ENCODE measurements at places on chromosomes 7 and 10. TPM values are rescaled to one million over a fixed set of nuclear protein-coding genes. Genes with fewer than 3 reads are reported as not detected.

Gene NUP42
- total RNA-seq = 37.3 TPM

Gene ITIH5
- total RNA-seq = 0.13 TPM

Gene CCDC146
- total RNA-seq = 14.7 TPM

Gene WDFY4
- total RNA-seq = 6.0 TPM

Gene SLC29A3
- total RNA-seq = 4.5 TPM

Gene TDRD1
- total RNA-seq = 0.13 TPM

Gene ERVW-1
- total RNA-seq = not detected

Gene ITPRIP
- 16.9 TPM for total RNA-seq

DNA sequence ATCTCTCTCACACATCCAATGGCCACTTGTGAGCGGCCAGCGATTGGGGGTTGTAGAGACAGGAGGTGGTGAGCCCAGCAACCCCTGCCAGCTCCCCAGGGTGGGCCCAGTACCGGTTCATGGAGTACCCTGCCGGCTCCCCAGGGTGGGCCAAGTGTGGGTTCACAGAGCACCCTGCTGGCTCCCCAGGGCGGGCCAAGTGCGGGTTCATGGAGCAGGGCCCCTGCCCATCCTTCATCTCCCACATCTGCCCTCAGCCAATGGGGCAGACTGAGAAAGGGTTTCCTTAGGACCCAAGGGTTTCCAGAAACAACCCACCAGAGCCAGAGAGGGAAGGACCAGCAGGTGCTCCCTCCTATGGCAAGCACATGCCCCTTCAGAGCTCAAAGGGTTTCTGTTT, 21.4 kb upstream of the SLIT1 start:
- DNase-seq = no peak

- DNase-seq = no peak
Measured at GRCh38 chr10:1094112-1095057, 38.2 kb downstream of the WDR37 start.

GRCh38 chr10:75600833-75601232, 169.4 kb downstream of the LRMDA start:
- DNase-seq = no peak

DNA sequence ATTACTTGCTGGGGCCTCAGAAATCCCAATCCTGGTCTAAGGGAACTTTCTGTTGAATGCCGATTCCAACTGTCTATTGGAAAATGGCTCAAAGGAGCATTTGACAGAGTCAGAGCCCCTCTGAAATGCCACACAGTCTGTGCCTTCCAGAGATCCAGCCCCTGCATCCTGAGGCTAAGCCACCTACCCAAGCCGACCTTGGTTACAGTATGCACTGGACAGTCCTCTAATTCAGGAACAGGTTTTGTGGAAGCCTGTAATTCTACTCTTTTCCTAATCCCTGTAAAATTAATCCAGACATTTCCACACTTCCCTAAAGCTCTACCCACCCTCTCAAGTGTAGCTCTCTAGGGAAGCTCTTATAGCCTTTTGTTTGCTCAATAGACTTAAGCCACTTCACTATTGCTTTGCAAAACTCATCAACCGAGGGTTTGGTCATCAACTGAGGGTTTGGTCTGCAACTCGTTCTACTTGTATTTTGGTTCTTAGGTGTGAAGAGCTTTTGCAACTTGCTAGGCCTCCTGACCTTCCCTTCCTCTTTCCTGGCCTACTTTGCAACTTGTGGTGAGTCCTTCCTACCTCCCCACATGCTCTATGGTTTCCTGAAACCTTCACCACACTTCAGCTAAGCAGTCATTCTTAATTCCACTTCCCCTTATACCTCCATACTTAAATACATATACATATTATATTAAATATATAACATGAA, 364.8 kb downstream of the SFMBT2 start:
- DNase-seq = no peak

GRCh38 chr7:159016591-159016990, 128.1 kb downstream of the VIPR2 start:
- DNase-seq = no peak

DNA sequence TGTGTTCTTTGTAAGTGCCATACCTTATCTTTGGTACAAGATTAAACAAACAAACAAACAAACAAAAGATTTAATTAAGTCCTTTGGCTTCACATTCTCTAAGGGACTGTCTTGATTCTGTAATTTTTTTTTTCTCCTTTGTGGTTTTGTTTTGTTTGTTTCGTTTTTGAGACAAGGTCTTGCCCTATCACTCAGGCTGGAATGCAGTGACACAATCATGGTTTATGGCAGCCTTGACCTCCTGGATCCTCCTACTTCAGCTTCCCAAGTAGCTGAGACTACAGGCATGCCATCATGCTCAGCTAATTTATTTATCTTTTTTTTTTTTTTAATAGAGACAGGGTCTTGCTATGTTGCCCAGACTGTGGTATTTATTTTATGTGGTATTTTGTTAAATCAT, 165.8 kb downstream of the LRRC4 start:
- no peak for DNase-seq

DNA sequence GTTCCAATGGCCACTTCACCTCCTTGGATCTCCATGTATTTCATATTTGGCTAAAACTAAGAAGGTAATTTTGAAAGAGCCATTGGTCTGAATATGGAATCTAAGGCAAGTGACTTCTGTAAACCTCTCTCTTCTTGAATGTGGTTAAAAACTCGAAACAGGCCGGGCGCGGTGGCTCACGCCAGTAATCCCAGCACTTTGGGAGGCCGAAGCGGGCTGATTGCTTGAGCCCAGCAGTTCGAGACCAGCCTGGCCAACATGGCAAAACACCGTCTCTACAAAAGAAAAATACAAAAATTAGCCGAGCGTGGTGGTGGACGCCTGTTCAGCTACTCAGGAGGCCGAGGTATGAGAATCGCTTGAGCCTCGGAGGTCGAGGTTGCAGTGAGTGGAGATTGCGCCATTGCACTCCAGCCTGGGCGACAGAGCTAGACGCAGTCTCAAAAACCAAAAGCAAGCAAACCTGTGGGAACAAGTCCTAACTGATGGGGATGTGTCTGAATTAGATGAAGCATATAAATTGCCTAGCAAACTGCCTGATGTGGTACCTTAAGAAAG, 2.2 kb downstream of the LANCL2 start:
- no peak for DNase-seq

GRCh38 chr7:106542550-106543220, 118.3 kb downstream of the CCDC71L start:
- peak; percentile 6 for DNase-seq

DNA sequence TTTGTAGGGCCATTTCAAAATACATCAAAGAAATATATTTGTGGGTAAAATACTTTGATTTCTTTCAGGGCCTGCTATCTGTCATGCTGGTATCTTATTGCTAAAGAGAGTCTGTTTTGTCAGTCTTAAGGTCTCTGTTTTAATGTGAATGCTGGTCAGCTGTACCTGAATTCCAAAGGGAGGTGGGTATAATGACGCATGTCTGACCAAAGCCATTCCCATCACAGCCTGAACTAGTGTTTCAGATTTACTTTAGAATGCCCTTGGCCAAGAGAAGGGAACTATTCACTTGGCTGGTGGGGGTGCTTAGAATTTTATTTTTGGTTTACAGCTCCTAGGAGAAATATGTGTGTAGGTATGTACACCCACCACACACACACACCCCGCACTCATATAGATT, 30.6 kb upstream of the MYL10 start:
- DNase-seq = no peak

DNA sequence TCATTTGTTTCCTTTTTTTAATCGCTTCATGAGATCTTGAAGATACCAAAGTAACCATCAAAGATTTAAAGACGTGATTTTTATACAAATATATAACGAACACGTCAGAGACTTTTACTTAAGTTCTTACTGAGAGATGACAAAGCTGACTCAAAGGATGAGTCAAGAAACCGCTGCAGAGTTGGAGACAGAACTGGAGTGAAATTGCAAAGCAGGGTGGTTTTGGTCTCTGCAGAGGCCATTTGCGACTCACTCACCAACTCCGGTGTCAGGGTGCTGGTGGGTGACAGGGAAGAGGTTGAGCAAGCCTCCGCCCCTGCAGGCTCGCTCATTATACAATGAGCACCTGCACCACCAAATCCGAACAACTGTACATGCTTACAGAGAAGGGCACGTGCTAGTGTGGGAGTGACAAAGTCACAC, 75.2 kb downstream of the DNAJB6 start:
- no peak for DNase-seq

GRCh38 chr7:123655614-123656013, at the start of gene LMOD2:
Gene LMOD2, plus strand, starts transcription at chr7:123655866. Its CDS starts 98 bp downstream, at chr7:123655964.
- DNase-seq = no peak

Data from T-cell (primary cell).